WERI-Rb-1 (cell line): ENCODE measurements at places on chromosomes 1 and 21.

DNA sequence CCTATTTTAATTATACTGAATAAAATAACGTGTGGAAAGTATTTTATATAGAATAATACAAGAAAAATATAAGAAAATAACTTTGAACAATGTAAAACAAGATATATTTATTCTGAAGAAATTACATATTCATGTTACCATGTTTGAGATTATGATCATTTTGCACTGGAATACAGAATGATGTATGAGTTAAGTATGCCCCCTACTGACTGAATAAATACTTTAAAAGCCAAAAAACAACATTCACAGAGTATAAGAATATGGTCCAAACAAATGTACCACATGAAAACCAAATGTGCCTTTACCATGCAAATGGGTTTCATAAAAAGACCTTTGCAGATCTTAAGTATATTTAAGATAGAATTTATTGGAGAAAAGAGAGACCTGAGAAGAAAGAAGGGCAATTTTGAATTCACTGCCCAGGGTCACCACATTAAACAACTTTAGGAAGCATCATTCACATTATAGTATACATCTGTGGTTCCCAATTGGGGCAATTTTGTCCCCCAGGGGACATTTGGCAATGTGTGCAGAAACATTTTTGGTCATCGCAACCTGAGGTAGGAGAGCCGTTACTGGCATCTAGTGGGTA is 136.6 kb upstream of the GFI1 start:
- DNase-seq: no peak

DNA sequence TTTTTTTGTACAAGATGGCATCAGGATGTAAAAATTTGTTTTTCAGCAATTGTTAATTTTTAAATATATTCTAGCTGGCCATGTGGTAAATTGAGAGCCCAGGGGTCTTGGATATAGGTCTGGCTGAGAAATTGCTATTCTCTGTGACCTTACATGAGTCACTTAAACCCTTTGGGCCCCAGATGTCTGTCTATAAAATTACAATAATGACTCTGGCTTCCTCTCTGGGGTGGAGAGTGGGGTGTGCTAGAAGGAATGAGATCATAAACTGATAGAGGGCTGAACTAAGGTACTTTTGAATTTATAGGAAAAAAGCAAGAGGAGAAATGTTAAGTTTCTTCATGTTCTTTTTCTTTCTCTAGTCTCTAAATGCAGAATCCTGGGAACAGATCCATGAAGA is 12.4 kb upstream of the TCHH start:
- DNase-seq: no peak

DNA sequence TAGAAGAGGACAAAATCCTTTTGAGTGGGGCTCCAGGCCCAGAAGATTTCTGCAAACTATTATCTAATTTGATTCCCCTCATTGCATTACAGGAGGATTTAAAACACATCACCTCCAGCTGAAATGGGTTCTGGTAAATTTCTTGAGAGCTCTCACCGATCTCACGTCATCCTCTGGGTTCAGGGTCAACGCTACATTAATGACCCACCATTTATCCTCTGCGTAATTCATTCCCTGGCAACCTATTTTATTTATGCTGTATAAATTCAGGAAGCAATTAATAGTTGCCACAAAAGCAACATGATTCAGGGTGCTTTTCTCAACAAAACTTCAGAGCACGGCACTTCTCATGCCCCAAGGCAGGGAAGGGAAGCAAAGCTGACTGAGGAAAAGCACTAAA is 38.9 kb downstream of the LMX1A start:
- DNase-seq: no peak

- DNase-seq: no peak
These were observed 29.5 kb upstream of the KCNK1 start for GRCh38 chr1:233584376-233584775.

DNA sequence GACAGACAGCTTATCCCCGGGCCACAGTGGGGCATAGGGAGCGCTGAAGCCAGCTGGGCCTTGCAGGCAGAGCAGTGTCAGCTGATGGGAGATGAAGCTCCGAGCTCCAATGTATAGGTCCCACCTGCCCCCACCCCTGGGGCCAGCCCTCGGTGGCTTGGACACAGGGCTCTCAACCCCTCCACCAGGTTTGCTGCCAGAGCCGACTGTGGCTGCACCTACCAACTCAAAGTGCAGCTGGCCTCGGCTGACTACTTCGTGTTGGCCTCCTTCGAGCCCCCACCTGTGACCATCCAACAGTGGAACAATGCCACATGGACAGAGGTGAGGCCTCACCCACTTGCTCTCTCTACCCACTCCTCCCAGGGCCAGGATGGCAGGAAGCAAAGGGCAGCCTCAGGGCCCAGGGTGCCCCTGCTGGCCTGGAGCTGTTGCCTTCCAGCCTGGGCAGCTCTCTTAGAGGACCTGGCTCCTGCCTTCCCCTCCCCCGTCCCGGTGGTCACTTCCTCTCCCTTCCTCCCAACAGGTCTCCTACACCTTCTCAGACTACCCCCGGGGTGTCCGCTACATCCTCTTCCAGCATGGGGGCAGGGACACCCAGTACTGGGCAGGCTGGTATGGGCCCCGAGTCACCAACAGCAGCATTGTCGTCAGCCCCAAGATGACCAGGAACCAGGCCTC is 7.7 kb downstream of the MAD2L2 start:
- DNase-seq: no peak

DNA sequence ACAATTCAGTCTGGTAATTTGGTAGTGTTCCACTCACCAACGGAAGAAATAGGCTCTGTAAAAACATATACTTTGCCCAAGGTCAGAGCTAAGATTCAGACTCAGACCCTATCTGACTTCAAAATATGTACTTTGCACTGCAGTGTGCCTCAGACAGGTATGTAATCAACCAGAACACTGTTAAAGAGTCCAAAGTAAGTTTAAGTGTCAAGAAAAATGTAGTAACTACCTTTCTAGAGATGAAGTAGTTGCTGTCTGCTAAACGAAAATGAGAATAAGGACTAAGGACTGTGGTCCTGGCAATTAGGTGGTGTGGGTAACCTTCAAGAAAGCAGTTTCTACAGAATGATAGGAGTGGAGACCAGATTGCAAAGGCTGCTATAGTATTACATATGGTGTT is 61.1 kb downstream of the RPAP2 start:
- DNase-seq: no peak

GRCh38 chr1:17875171-17875881 is 120.2 kb downstream of the ACTL8 start:
- no peak for DNase-seq

DNA sequence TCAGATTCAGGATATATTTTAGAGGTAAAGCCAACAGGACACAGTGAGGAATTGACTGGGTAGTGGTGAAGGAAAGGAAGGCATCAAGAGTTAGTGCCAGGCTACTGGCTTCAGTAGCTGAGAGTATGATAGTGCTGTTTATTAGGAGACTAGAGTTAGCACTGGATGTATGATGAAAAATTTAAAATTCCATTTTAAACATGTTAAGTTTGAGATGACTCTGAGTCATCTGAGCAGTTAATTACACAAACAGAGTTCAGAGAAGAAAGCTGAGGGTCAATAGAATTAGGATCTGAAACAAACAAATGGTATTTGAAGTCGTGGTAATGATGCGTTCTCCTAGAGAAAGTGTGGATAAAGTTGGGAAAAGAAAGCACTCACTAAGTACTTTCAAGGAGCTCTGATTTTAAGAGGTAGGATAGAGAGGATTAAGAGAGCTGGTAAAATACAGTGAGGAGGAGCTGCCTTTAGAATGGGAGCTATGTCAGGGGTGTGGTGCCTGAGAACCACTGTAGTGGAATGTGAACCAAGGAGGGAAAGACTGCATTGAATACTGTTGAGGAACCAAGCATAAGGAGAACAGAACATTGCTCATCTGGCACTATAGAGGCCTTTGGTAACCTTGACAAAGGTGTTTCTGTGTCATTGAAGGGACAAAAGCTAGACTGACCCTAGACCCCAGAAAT is 21.7 kb upstream of the SHCBP1L start:
- DNase-seq: no peak

DNA sequence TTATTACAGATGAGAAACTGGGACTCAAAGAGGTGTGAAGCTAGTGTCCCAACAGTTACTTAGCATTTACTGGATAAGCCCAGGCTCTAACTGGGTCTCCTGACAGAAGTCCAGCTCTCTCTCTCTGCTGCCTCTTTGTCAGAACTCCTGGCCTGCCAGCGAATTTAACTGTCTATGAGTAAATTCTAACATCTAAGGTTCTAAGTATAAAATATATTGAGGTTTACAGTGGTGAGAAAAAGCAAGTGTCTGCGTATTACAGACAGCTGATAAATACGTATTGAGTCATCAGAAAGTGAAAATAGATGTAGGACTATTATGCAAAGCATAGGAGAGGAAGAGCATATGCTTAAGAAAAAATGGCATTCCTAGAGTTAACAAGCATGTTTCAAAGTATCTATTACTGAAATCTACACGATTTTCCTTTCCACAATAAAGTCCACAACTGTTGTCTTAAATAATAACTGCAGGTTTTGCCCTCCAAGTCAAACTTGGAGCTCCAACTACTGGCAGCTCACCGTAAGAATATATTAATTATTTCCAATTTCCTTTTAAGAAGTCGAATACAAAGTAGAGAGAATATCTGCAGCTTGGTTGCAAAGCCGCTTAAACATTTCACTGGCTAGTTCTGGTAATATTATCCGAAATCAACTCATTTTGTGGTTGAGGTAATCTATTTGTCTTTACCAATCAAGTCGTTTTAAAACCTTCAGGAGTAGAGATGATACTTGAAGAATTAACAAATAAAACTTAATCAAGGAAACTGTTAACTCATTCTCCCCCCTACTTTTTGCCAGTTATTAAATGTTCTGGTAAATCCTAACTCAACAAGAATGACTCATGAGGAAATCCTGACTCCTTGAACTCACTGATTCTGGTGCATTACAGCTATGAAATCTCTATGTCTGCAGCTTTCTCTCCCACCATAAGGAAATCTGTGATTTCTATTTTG is 1.4 kb upstream of the RGS2 start:
- DNase-seq: no peak

DNA sequence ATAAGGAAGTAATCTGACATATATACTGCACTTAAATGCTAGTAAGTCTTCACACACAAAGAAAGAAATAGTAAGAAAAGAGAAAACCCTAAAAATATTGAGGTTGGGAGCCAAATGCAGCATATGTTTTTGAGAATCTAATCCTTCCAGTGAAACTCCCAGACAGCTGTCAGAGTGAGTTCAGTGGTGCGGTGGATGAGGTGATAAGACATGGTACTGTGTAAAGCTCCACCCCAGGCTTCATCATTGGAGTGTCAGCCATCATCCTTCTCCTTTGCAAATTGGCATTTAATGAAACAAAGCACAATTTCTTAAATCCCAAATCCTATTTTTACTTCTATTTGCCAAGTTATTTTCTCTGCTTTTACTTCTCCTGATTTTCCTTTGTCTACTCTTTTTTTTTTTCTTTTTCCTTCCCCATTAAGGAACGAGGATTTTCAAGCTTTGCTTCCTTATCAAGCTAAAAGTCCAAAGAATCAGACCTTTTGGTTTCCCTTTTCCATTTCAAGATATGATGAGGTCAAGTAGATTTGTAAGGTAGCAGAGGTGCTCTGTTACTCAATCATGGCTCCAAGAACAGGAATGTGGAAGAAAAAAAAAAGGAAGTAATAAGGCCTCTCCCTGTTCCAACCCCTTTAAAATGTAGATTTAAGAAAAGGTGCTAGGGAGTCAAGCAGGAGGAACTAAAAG is 343.3 kb downstream of the SETD4 start:
- DNase-seq: no peak

DNA sequence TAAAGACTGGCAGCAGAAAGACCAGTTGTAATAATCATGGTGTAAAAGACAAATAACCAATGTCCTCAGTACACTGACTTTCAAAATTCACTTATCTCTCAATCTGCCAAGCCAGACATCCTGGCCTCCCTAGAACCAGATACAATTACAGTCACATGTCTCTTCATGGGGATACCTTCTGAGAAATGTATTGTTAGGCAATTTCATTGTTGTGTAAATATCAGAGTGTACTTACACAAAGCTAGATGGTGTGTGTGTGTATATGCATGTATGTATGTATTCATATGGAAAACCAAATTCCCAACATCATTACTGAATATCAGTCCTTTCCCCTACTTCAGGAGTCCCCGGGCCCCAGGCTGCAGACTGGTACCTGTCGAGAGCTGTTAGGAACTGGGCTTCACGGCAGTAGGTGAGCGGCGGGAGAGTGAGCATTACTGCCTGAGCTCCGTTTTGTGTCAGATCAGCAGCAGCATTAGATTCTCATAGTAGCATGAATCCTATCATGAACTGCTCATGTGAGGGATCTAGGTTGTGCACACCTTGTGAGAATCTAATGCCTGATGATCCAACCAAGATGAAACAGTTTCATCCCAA is 65.3 kb upstream of the ZNF326 start:
- no peak for DNase-seq

GRCh38 chr21:36575306-36575705 is 95.4 kb upstream of the CLDN14 start:
- DNase-seq: no peak

DNA sequence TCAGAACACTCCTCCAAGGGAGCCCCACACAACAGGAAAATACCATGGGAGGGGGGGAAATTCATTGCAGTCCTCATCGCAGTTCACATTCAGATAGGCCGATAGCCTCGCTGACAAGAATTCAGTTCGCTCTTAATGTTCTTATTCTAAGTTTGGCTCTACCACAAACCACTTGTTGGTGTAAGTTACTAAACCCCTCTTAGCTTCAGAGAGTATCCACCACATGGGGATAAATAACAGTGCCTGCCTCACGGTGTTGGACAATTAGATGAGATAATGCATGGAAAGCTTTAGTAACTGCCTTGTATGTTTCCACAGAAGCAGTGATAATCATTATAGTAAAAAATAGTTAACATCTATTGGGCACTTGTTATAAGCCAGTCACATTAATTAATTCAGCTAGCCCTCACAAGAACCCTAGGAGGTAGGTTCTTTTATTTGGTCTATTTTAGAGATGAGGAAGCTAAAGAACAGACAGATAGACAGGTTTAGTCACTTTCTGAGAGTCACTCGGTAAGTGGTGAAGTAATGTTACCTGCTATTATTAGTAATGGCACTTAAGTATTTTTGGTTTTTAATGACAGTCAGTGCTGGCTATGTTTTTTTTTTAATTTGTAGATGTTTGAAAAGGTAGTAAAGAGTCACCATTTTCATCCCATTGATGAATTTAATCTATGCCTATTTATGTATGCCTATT is 10.1 kb downstream of the VAV3 start:
- no peak for DNase-seq

DNA sequence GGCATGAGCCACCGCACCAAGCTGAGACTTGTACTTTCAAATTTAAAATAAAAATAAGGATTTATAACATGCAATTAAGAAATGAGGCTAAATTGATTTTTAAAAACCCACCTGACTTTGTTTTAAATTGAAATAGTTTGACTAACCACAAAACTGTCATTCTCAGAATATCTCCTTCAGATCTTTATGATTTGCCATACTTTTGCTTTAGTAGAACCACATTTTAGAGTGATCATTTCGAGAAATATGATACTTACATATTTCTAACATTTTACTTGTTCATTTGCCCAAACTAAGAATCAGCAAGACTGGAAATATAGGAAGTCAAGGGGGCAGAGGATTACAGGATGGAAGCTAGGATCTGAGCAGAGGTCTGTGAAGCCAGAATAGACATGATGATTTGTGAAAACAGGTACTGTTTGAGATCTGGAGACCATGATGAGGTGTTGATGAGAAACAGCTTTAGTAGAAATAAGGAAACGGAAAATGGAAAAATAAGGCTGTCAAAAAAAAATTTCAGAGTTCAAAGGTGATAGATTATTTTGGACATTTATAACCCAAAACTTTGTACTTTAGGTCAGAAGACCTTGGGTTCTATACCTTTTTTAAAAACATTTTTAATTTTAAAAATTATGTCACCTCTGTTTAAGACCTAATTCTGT is 44.8 kb downstream of the GIPC2 start:
- no peak for DNase-seq

- DNase-seq: no peak
These were observed 22.3 kb upstream of the OTUD3 start for GRCh38 chr1:19859876-19860275.
